ENCODE measurements at places on chromosomes 12 and 14. TPM values are rescaled to one million over a fixed set of nuclear protein-coding genes. Genes with fewer than 3 reads are reported as not detected.

Gene PRH2
- 0.26 TPM for total RNA-seq

Gene AICDA
- 1.1 TPM for total RNA-seq

Gene NFATC4
- total RNA-seq, result 0.53 TPM

Gene WNT1
- total RNA-seq, result not detected

Gene INSM2
- total RNA-seq, result 0.27 TPM

Gene OR4L1
- total RNA-seq, result not detected

Gene TMEM119
- not detected for total RNA-seq

Gene CBLN3
- total RNA-seq, result 0.24 TPM

Gene CLEC1B
- not detected for total RNA-seq
